ENCODE measurements at places on chromosomes 7 and 10.

DNA sequence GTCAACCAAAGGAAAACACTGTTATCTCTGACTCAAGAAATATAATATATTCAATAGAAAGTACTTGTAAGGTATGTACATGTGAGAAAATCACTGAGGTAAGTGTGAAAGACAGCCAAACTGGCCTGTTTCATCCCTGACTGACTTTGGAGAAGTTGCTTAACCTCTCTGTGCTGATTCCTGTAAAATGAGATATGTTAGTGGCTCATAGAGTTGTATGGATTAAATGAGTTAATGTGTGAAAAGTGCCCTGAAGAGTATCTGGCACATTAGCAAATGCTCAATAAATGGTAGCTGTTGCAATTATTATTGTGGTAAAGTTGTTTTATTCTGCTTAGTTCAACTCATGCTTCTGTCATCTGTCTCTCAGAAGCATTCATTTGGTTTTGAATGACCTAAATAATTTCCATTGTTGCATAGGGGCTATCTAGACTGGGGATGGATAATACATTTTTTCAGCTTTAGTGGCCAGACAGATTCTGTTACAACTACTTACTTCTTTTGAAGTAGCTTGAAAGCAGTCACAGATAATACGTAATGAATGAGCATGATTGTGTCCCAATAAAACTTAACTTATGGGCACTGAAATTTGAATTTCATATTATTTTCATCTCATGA lies 84.3 kb downstream of the SKAP2 start:
- no peak for DNase-seq

DNA sequence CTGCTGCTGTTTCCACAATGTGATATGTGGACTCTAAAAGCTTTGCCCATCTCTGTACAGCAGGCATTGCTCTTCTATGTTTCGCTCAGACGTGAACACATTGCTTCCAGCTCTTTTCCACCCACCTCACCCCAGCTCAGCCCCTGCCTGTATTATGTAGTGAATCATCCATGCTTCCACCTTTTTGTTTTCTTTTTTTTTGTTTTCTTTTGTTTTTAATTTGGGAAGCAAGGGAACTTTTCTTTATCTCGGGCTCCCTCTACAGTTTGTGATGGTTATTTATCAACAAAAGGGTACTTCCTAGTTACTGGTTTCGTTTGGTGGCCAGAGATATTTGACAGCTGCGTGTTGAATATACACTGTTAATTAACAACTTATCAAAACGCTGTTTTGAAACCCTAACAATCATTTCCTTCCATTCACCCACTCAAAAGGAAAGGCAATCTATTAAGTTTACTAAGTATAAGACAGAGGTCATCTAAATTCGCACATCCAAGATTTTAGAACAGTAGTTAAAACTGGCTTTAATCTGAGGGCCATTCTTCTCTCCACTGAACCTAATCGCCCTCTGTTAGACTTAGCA lies 127.9 kb upstream of the STK17A start:
- DNase-seq: no peak

- no peak for DNase-seq
These were observed 1.5 kb downstream of the PIK3CG start for GRCh38 chr7:106866298-106867281.

DNA sequence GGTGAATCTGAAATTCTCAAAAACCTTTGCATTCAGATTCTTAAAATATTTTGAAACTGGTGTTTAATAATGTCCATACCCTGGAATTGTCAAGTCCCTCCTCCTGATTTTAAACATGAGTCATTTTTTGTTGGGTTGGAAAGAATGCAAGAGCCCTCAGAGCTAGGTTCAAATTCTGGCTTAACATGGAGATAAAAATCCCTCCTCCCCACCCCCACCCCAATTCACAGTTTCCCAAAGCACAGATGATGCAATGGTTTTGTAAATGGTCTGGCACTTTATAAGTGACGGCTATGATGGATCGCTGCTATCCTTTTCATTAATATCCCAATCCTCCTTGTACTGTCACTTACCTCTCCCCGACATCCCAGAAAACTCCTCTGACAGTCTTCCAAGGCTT lies 332.8 kb downstream of the PLXNA4 start:
- no peak for DNase-seq

DNA sequence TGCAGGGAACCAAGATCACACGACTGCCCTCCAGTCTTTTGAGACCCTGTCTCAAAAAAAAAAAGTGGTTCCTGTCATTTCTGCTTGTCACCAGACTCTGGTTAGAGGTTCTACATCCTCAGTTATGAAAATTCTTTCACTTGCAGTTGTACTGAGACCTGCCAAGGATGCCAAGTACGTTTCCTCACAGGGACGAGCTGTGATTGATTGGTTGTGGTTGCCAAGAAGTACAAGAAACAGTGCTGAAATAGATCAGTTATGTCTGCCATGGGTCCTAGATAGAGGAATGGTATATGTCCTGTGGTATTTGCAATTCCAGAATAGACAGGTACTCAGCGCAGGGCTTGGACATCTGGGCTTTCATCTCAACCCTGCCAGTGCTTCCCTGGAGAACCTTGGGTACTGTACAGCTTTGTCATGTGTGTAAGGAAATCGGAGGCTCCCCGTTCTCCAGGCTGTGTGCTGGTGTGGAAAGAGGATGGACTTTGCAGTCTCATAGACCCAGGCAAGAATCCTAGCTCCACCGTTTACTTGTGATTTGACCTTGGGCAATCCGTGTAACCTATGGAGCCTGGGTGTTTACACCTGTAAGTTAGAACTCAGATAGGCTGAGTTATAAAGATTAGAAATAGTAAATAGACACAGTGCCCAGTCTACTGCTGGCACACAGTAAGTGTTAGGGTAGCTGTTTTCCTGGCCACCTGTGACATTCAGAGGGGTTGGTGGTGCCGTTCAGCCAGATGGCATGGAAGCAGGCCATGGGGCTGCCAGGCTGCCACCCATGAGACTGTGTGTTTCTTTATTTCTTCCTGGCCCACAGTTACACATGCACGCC lies 53.0 kb downstream of the COL13A1 start:
- DNase-seq: no peak

Measured in amniotic stem cell (primary cell).